ENCODE measurements at places on chromosomes 3 and 15.

DNA sequence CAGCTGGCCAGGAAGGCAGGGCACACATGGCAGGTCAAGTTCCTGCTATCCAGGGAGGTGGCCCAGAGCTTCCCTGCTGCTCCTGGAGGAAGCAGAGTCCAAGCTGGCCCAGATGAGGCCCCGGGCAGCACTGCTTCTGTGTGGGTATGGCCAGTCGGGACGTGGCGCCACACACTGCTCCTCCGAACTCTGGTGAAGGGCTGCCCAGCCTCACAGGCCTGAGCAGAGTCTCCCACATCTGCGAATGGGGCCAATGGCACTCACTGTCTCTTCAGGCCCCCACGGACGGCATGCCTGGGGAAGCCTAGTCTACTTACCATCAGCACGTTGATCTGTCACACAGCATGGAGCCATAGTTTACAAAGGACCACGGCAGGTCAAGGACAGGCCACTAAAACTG lies 2.5 kb upstream of the PLA2G4F start:
- no peak for DNase-seq

DNA sequence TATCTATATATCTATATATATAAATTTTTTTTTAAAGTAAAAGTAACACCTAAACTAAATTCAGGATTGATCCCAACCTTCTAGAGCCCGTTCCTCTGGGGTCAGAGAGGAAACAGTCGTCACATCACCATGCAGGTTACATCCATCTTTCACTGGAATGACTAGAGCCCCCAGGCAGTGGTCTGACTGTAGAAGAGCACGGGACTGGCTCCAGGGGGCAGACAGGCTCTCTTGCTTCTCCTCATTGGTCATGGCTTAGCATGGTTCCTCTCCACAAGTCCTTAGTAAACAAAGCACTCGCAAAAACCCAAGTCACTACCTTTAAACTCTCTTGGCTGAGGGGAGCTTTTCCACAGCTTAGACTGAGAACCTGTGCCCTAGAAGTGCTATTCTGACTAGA lies 110.5 kb downstream of the NR2F2 start:
- DNase-seq: no peak

GRCh38 chr3:79497447-79498111 lies 270.2 kb downstream of the ROBO1 start:
- DNase-seq: peak; percentile 6

DNA sequence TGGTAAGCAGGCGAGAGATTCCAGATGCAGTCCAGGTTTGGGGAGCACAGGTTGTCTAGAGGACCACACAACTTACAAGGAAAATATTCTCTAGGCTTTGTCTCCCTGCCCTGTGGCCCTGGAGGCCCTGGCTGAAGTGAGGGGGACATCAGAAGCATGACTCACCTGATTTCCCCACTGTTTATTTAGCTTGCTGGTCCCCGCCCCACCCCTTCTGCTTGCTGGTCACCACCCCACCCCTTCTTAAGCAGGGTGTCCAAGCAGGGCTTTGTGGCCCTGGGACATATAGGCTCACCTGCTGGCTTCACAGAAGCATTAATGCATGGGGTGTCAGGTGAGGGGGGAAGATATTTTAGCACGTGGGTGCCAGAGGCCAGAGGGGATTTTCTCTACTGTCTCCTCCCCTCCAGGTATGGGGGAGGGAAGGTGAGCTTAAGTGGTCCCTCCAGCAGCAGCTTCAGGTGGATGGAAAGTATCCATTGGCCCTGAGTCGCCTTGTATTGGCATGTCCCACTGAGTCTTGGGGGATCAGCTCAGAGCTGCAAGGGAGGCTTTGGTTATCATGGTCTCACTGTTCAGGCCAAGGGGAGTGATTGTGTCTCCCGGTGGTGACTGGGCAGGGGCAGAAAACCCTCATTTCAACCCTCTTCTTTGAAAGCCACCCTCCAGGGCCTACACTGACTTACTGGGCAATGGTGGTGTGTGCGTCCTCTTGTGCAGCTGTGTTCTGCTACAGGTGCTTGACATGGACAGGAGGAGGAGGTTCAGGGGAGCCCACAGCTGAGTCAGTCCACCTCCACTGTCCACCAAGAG lies 49.8 kb downstream of the GASK1A start:
- no peak for DNase-seq

DNA sequence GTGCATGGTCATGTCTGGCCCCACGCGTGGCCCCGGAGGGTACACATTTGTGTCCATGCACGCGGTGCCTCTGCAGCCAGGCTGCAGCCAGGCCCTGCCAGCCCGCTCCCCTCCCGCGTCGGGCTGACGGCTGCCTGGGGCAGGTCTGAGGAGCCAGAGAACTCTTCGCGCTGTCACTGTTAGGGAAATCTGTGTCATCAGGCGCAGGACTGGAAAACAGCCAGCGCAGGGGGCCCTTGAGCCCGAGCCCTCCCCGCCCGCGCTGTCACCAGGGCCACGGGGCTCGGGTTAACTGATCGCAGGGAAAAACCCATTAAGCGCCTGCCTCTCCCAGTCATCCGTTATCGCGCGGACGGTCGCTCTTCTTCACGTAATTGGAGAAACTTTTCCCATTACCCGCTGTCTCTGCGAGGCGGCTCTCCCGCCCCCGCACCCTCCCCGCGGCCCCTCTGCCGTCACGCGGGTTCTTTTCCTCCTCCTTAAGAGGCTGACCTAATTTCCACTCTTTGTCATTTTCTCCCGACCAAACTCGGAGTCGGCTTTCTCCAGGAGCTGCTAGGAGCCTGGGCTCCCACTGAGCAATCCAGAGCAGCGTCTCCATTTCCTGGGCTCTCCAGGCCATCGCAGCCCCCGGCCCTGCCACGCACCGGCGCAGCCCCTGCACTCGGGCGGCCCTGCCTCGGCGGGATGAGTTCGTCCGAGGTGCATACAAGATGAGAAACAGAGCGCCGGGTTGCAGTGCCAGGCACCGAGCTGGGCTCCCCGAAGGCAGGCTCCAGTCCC lies 57.5 kb upstream of the PRR23E start:
- DNase-seq: peak; percentile 56

GRCh38 chr3:13025090-13025489 lies 48.1 kb downstream of the IQSEC1 start:
- DNase-seq: no peak

GRCh38 chr3:122217901-122218300 lies 34.4 kb downstream of the CASR start:
- no peak for DNase-seq

DNA sequence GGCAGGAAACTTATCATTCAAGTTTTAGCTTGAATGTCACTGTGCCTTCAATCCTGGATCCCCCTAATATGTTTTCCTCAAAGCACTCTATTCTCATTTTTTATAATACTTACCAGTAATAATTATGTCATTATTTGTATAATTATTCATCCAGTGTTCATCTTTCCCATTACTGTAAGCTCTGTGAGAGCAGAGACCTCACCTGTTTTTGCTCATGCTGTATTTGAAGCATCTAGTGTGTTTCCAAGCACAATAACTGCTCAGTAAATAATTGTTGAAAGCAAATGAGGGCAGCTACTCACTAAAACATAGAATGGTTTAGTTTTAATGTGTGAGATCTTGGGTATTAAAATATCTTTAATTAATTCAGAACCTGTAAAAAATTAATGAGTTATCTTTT lies 36.9 kb upstream of the KPNA4 start:
- DNase-seq: no peak

GRCh38 chr3:9433627-9434521 lies 36.5 kb downstream of the SETD5 start:
- no peak for DNase-seq

DNA sequence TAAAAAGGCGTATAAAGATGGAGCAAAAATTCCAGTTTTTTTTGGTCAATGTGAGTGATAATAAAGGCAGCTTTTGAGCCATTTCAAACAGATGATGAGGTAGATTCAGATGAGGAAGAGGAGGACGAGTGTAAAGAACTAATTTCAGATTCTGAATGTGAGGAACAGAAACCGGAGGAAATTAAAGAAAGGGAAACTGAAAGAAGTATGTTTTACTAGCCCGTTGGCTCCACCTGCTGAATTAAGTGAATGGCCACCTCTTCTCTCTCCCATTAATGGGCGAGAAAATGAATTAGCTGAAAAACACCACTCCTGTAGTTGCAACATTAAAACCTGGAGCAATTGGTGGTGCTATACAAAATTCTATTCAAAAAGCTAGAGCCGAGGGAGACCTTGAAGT lies 55.4 kb downstream of the CYP19A1 start:
- no peak for DNase-seq

DNA sequence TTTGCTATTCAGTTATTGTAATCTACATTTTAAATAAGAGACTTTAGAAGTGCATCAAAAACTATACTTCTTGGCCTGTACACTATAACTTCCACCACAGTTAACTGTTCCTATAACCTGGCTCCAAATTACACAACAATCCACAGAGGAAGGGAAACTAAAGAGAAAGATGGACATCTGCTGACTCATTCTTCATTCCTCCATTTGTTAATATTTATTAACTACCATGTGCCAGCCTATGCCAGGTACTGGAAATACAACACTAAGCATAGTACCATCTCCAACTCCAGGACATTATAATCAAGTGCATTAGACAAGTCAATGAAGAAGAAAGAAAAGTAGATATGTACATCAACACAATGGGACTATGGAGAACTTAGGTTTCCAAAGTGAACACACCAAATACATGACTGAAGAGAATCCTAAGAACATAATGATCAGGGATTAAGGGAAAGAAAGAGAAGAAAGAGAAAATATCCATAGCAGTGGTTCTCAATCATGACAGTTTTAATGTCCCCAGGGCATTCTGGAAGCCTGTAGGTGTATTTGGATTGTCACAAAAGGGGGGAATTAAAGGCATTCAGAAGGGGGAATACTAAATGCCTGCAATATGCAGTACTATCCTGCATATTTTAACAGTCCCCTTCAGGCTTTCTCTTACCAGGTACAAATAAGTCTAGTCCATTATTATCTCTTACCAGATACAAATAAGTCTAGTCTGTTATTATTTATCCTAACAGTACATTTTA lies 8.9 kb downstream of the ICE2 start:
- no peak for DNase-seq

DNA sequence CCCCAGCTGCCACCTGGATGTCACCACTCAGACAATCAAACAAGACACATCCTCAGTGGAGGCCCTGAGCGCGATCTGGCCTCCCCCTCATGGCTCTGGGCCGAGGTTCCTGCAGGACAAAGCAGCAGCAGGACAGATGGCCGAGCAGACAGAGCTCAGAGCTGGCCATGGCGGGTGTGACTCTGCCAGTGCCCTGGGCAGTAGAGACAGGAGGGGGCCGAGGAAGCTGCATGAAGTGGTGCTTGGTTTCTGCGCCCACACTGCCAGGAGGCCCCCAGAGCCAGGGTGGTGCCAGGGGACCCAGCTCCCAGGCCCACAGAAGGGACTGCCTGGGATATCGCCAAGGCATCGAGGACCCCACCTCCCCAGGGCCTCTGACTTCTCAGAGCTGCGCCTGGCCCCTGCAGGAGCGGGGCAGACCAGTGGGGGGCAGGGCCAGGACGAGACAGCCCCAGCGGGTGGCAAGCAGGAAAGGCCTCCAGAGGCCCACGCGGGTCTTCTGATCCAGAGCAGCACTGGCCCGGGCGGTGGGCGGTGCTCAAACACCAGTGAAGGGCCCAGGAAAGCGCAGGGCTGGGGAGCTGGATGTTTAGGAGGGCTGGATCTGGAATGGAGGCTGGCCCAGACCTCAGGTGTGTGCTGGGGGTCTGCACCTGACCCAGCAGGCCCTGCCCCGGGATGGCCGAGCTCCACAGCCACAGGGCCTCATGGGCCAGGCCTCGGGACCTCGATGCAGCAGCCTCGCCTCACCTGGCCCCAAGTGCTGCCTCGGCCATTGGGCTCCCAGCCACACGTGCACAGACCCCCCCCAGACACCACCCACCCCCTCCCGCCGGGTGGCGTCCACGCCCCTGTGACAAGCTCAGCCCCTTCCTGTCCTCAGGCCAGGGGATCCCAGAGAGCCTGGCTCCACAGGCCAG lies 76.0 kb downstream of the GOLGA8G start:
- DNase-seq: no peak

- DNase-seq: no peak
Measured at GRCh38 chr15:73806698-73807483, 53.7 kb upstream of the INSYN1 start.

DNA sequence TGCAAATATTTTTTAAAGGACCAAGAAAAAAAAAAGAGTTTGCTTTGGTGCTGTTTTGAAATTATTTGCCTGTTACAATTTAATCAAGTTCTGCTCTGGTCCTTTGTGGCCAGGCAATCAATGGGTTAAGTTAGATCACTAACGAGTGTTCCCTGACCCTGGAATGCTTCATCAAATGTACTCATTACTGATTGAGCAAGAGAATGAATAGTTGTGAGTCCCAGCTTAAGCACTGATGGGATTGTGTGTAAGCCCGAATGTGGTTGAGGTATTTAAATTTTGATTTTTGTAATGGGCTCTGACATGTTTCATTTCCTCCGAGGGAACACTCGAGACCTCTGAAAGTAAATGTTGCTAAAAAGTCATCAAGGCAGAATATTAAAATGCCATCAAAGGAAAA lies 699.1 kb downstream of the MCTP2 start:
- no peak for DNase-seq

GRCh38 chr15:28101201-28101600 lies 2.1 kb upstream of the OCA2 start:
- no peak for DNase-seq

- DNase-seq: no peak
Measured at GRCh38 chr15:80219955-80220354, 32.1 kb downstream of the CTXND1 start.

- no peak for DNase-seq
Measured at GRCh38 chr3:194856296-194856695, 170.6 kb downstream of the FAM43A start.

DNA sequence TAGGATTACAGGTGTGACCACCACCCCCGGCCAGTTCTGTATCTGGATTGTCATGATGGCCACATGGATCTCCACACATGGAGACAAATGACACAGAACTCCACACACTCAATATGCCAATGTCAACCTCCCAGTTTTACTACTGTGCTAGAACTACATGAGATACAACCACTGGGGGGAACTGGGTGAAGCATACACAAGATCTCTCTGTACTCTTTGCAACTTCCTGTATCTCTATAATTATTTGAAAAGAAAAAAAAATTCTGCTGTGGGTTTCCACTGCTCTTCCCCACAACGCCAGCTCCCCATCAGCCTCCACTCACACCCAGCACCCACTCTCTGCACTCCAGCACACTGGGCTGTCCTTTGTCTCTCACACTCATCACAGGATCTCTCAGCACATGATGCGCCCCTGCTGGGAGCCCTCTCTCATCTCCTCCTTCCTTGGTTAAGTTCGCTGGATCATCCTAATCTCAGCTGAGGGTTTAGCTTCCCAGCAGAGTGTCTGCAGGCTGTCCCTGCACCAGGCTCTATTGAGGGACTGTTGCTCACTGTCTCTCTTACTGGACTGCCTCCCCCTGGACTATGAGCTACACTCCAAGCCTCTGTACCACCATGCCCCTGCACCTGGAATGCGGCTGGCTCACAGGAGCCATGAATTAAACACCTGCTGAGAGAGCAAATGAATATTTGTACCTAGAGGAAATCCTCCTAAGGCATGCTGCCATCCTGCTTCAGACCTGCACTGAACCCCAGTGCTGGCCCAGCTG lies 10.7 kb upstream of the RAB43 start:
- no peak for DNase-seq

DNA sequence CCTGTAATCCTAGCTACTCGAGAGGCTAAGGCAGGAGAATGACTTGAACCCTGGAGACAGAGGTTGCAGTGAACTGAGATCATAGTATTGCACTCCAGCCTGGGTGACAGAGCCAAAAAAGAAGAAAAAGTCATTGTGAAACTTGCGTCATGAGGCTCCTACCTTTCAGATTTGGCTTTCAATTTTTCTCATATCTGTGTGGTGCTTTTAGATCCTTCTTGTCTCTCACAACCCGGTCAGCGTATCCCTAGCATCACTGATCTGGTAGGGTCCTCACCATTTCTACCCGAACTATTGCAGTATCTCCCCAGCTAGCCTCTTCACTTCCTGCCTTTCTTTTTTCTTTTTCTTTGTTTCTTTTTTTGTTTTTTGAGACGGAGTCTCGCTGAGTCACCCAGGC lies 21.6 kb upstream of the GCNT3 start:
- DNase-seq: no peak

Measured in NCI-H526 (cell line).